ENCODE measurements at places on chromosomes 11 and 22.

- DNase-seq, result no peak
Measured at GRCh38 chr11:44306918-44307244, 3.1 kb downstream of the ALX4 start.

GRCh38 chr22:19892257-19892879, 37.7 kb upstream of the GNB1L start:
- peak; percentile 80 for DNase-seq

DNA sequence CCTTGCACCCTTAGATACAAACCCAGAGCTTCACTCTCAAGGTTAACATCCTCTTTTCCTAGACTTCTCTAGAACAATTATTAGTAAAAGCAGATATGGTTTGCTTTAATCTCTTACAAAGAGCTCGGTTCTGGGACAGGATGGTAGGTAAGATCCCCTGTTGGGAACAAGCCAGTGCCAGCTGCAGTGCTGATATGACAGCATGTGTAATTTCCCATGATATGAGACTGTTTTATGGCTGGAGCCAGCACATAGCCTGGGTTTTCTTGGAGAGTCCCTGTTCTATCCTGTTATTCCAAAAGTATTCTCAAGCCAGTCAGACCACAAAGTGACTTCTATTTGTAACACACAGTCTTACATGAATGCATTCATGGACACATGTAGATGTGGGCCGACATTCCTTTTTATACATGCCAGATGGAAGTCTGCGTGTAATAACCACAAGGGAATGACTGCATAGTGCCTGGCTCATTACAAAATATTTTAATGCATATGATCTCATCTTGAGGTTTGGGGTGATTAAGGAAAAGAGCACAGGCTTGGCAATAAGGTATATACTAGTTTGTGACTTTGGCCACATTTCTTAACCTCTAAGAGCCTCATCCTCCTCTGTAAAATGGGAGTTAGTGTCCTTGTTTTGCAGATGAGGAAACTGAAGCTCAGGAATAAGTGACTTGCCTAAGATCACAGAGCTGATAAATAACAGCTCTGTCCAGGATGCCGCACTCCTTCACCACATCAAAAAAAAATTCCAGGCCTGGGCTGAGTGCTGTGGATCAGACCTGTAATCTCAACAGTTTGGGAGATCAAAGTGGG, 21.8 kb downstream of the CLMP start:
- DNase-seq, result peak; percentile 54

- no peak for DNase-seq
Measured at GRCh38 chr22:19406846-19407245, 24.7 kb downstream of the HIRA start.

DNA sequence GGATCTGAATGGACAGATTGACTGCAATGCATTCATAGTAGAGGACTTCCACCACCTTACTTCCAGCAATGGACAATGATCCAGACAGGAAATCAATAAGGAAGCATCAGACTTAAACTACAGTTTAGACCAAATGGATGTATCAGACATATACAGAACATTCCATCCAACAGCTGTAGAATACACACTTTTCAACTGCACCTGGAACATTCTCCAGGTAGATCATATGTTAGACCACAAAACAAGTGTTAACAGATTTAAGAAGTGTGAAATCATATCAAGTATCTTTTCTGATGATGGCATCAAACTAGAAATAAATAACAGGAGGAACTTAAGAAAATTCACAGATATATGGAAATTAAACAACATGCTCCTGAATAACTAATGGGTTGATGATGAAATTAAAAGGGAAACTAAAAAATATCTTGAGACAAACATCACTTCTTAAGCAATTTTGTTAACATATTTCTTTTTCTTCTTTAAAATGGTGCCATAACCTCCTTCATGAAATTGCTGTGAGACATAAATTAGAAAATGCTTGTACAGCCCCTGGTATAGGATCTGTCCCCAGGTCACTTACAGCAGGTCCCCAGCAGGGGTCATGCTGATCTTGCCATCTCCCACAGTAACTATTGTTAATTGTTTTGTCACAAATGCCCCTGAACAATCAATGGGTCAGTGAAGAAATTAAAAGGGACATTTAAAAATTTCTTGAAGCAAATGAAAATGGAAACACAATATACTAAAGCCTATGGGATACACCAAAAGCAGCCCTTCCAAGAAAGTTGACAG, 100.0 kb upstream of the OR4B1 start:
- no peak for DNase-seq

DNA sequence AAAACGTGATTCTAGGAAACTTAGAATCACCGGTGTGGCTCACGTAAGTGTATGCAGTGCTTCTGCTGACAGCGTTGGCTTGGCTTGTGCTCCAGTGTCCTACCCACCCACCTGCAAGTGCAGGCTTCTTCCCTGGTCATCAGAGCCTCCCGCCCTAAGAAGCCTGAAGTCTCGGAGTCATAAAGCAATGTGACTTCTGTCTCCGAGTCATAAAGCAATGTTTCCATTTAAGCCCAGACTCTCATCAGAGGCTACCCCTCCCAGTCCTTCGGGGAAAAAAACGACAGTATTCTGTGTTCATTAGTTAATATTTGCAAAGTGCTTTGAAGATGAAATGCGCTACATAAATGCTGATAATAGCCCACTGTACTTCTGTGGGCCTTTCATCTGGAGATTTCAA, 293.8 kb downstream of the OPCML start:
- no peak for DNase-seq

DNA sequence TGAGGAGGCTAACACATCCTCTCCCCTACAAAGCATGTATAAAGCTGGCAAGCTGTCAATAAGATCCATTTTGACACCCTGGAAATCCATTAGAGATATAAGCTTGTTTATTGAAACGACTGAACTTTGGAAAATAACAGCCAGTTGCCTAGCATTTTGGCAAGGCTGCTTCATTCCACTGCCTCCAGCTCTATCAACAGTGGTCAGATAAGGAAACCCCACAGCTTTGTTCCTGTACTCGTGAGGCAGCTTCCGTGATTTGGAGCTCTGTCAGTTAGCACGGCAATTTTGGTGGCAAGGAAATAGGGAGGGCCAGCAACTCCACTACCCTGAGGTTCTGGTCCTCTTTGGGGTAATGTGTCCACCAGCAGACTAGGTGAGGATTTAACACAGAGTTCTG, 2.0 kb upstream of the OR51S1 start:
- DNase-seq, result no peak

DNA sequence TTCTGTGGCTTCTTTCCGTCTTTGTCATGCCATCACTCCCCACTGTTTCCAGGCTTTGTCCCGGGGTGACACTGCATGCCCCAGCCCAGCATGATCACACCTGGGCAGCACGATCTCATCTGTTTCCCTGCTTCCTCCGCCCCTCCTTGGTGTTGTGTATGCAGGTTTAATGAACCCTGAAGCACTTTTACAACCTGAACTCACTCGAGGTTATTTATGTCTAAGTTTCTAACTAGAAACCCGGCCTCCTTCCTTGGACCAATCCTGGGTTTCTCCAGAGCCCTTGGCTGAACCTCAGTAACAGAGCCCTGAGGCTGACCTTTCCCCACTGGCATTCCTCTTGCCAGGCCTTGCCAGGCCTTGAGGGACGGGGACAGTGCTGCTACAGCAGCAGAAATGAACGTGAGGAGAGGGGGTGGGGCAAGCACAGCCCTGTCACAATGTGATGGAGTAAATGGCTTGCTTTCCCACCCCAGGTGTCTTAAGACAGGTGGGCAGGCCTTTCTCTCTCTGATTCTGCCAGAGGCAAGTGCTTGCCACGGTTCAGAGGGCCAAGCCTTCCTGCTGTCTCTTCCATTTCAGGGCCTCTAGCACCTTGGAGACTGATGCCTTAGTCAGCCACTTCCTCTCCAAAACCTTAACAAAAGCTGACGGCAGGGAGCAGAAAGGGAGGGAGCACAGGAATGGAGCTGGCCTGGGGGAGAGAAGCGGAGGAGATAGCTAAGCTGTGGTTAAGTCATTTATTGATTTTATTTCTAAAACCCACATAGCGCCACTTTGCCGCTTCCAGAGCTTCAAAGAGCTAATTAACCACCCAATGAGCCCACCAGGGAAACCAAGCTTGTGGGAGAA, 3.1 kb upstream of the PYGM start:
- DNase-seq, result no peak

DNA sequence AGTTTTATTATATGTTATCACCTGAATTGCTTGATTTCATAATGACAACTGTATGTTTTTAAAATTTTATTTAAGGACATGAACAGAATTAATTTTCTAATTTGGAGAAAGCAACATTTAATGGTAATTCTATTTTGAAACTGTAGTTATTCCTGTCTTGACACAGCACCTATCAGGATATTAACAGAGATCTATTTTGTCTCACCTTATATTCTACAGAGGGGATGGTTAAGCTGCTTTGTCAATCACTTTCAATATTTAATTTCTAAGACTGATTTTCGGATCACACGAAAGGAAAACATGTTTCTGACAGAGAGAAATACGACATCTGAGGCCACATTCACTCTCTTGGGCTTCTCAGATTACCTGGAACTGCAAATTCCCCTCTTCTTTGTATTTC, at the start of gene OR5D16:
Gene OR5D16 (plus strand): TSS at position 301 of the 400 bp plus-strand sequence. CDS start 0 bp downstream, at position 301.
- no peak for DNase-seq

DNA sequence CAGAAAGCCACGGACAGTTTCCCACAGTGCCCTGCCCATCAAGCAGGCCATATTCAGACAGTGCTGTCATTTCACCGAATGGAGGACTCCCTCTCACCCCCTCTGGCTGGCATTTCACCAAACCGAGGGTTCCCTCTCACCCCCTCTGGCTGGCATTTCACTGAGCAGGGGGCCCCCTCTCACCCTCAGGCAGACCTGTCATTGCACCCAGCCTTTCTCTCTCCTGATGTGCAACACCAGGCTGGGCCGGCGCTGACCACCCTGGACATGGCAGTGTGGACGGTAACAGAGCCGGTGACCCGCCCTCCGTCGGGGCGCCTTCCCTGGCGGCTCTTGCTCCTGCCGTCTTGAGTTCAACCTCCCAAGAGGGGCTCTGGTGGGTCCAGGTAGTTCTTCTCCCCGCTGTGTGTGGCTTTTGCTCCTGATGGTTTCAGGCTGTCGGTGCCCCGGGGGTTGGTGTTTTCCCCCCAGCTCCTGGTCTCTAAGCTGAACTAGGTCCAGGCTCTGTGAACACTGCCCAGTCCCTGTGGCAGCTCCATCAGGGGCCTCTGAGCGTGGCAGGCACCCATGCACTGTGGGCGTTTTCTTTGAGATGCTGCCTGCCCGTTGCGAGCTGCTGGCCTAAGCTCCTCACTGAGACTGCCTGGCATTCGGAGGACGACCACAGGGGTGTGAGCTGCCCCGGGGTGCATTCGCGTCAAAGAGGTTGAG, 46.9 kb downstream of the SMIM38 start:
- DNase-seq, result no peak

- no peak for DNase-seq
Measured at GRCh38 chr11:104784684-104785460, 113.4 kb downstream of the CASP12 start.

DNA sequence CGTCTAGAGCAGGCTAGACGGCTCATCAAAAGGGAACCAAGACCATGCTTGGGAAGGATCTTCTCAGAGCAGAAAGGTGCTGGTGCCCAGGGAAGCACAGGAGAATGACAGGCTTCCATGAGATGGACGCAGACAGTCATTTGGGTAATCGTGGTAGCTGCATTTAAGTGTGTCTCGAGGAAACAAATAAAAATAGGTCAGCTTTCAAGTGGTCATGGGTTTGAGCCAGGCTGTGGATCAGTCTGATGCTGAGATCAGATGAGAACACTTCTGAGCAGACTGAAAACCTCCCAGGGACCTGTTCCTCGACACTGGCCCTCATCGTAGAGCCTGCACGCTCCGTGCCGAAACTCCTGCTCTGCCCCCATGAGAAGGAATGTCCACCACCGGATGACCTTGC, 4.7 kb downstream of the CARS1 start:
- no peak for DNase-seq

DNA sequence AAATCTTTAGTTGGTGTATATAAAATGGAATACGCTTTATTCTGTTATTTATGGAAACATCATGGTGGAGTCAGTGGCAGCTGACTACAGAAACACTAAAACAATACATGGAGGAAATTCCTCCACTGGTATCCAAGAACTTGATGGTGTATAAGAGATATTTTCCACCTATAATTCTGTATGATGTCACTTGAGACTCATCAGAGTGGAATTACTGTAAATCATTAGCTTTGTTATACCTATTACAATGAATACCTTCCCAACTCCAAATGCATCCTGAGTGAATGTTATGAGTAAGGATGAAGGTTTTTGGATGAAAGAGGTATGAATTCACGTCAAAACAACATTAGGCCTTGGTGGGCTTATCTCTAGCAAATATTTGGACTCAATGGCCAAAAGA, 258.5 kb upstream of the SORL1-AS1 start:
- no peak for DNase-seq

GRCh38 chr11:8806974-8807373, 104.0 kb upstream of the AKIP1 start:
- no peak for DNase-seq

- no peak for DNase-seq
Measured at GRCh38 chr11:92457250-92457649, 232.6 kb downstream of the FAT3 start.

GRCh38 chr11:130772266-130773227, 143.7 kb downstream of the SNX19 start:
- peak; percentile 69 for DNase-seq

DNA sequence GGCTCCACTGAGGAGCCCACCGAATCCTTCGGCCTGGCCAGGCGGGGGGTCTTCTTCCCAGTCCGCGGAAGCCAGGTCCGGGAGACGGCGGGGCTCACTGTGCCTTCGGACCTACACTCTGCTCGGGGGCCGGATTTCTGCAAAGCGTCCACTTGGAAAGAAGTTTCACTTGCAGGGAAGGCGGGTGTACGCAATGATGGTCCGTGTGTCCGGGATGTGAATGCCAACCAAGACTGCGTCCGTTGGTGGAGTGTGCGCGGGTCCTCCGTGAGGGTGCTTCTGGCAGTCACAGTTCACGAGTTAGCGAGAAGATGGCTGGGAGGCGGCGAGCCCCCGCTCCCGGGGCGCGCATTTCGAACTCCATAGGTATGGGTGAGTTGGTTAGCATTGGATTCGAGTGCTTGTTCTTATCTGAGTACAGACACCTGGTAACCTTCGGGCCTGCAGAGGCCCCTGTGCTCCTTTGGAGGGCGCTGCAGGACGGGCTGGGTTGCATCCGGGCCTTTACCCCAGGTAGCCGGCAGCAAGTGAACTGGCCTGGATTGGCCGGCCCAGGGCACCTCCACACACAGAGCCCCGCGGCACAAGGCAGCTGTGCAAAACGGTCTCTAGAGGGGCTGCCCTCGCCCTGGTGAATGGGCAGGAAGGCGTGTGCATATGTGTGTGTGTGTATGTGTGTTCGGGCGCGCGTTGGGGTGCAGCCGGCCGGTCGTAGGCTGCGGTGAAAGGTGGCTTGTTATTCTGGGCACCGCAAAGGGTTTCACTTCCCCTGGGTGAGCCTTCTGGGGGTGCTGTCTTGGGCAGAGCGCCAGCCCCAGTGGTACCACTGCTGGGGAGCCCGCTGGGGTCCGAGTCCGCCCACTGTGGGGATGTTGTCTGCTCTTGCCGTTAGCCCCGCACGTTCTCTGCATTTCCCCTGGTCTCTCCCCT, 13.3 kb upstream of the CYP2R1 start:
- DNase-seq, result no peak

- DNase-seq, result no peak
Measured at GRCh38 chr11:12683874-12684273, 9.7 kb downstream of the TEAD1 start.
